ENCODE measurements at places on chromosomes 3 and 15.

DNA sequence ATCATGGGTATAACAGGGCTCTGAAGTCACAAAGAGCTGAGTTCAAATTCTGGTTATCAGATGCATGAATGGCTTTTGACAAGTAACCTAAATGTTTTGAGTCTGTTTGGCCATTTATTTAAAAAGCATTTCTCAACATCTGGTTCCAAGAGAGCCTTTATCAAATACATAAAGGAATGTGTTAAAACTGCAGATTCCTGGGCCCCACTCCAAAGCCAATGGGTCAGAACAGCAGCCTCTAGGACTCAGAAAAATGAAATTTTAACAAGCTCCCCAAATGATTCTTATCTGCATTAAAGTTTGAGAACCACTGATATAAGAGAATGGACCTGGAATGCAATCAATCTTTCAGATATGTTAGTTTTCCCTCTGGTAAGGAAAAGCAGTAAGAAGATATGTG is 3.4 kb downstream of the B4GALT4 start:
- DNase-seq = no peak

DNA sequence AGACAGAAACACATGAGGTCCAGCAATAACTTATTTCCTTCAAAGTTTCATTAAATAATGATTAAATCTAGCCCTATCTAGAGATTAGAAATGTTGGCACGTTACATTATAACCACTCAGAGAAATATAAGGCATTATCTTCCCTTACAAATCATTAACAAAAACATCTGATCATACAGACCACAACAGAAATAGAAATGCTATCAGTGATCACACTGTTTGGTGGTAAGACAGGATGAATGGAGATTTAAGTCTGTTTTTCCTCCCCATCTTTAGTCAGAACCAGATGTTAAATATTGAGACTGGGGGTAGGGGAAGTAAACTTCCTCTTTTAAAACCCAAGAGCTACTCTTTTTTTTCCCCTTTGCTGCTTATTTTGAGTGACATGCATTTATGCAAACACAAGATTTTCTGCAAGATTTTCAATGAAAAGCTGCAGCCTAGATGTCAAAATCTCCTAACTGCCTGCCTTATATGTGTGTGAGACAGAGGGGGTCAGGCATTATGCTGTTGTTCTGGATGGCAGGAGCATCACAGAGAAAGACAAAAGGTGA is 70.4 kb downstream of the CBLB start:
- no peak for DNase-seq

- no peak for DNase-seq
Observed at GRCh38 chr3:183298701-183299153, 45.7 kb downstream of the B3GNT5 start.

DNA sequence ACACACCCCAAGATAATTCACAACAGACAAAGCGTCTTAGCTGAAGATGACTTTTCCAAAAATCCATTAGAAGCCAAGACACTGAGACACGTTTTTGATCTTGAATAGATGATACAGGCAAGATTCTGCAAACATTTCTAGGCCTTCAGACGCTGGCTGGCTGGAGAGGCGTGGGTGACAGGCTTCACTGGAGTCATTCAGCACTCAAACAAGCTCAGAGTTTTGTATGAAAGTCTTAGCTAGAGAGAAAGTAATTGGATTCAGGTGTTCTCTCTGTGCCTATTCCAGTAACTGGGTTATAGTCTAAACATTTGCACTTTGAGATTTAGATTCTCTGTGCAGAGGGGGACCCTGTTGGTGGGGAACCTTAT is 147.7 kb upstream of the BHLHE40 start:
- no peak for DNase-seq

GRCh38 chr3:164952966-164953365 is 125.3 kb downstream of the SI start:
- no peak for DNase-seq

DNA sequence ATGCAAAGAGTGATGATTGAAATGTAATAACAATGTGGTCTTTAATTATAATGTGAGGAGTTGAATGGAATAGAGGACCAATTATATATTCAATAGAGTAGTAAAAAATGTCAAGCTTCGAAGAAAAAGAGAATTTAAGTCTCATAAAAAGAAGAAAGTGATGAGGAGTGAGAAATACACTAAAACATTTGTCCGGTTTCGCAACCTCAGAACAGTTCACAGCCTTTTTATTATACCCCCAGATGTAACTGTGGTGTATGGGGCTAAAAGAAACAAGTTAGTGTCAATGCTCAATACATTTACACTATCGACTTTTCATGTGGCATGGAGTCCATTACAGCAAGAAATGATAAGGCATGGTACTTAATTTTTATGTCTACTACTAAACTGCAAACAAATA is 386.5 kb upstream of the ATP11B start:
- no peak for DNase-seq

GRCh38 chr15:75723171-75723846 is 10.7 kb upstream of the CSPG4 start:
- no peak for DNase-seq

DNA sequence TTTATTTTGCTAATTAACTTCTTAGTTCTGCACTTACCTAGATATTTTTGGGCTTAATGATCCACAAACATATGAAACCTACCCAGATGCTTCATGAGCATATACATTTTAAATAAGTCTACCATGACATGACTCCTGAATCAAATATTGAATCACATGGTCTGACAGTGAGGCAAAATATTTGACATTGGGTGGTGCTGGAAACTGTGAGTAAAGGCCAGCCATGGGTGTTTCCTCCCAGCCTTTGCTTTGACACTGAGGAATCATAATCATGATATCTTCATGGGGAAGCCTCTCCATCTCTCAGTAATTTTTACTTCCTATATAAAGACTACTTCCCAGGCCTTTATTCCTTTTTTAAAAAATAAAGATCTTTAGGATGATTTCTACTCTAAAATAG is 22.8 kb upstream of the SSR3 start:
- DNase-seq = no peak

- no peak for DNase-seq
Observed at GRCh38 chr15:101088788-101089578, 162.9 kb downstream of the CHSY1 start.

DNA sequence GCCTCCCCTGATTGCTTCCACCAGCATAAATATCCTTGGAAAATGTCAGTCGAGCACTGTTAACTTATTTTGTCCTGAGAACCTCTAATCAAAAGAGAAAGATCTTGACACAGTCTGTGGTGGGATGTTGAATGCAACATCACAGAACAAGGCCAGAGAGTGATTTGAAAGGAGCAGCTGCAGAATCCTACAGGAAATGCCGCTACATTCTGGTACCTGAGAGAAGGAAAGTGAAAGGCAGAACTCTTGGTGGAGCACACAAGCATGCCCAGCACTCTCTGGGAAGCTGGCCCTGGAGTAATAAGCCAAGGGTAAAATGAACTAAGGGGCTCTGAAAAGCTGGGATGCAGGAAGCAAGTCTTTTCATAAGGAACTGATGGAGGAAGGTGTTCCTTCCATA is 75.8 kb downstream of the CBLB start:
- no peak for DNase-seq

DNA sequence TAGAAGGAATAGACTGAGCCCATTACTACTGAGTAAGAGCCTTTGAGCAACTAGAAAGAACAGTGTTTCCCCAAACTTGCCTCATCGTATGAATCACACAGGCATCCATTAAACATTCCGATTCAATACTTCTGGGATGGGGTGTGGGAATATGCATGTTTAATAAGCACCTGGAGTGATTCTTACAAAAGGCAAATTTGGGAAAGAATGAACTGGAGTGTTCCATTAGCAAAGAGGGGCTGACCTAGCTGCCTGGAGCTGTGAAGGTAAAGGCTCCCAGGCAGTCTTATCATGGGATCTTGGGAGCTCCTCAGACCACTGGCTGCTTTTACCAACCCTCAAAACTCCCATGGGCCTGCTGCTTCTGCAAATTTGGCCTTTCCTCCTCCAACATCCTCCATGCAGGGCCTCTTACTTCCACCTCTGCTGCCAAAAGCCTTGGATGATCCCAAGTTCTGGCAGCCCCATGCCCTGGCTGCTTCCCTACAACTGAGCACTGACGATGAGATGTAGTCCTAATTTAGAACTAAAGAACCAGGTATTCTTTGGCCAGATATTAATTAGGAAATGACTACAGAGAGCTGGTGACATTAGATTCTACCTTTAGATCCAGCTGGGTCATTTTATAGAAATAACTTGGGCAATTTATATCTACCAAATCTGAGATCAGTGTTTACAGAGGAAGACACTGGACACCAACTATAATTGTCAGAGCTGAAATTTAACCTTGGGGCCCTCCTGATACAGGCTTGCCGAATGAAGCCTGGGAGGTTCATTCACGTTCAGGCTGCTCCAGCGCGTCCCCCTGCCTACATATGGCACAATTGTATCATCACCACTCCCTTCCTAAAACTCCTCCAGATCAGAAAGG is 11.2 kb upstream of the HOMER2 start:
- DNase-seq = no peak

DNA sequence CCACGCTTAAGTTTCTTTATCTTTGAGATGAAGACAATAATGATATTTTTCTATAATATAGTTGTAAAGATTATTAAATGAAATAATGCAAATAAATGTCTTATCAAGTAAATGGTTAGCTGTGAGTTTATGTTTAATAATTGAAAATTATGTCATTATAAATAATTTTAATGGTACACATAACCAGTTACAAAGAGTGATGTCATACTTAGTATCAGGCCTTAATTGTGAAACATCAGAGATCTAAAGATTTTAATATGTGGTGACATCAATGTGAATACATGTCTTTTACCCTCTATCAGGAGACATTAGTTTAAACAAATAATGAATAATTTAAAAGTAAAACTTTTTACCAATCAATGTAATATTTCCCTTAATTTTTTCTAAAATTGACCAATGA is 63.8 kb upstream of the P2RY1 start:
- no peak for DNase-seq

DNA sequence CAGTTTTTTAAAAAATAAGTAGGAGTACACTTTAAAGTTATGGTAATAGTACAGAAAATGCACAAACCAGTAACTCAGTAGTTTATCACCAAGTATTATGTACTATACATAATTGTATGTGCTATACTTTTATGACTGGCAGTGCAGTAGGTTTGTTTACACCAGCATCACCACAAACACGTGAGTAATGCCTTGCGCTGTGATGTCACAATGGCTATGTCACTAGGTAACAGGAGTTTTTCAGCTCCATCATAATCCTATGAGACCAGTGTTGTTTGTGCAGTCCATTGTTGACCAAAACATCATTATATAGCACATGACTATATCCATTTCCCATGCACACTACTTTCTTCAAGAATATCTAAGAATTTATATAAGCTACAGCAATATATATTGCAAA is 68.4 kb upstream of the TSPAN3 start:
- no peak for DNase-seq

GRCh38 chr3:151625086-151625485 is 108.6 kb upstream of the AADACL2 start:
- no peak for DNase-seq

DNA sequence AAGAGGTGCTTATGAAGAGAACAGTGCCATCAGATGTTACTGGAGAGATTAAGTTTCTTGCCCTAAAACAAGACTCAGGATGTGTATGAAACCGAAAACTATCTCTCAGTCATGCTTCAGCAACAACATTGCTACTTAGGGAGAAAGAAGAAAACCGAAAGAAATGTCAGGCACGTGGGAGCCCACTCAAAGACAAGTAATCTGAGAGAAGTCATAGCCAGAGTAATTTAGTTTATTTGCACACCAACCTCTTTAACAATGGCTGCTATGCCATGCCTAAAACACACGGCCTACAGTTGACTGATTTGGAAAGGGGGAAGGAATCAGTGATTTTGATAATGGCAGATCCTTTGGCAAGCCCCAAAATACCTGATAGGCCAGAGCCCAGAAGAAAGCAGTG is 162.9 kb downstream of the TIGIT start:
- no peak for DNase-seq

DNA sequence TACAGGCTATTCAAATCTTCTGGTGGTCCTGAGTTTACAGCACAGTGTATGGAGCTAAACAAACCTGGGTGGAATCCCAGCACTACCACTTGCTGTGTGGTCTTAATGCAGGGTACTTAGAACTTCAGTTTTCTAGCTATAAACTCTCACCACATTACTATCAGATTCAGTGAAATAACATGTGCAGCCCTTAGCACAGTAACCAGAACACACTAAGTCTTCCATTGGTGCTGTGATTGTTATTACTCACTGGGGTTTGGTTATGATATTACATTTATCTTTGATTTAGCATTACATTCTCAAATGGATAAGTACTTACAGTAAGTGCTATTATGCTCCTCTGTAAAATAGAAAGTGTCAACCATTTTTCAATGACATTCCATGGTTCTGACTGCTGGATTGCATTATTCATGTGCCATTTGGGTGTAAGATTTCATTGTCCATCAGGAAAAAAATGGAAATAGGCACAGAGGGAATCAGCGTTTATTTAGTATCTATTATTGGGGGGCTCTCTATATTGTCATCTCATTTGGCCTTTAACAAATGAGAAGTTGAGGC is 81.9 kb downstream of the PDE8A start:
- DNase-seq = no peak

GRCh38 chr3:160796813-160797164 is 40.8 kb downstream of the PPM1L start:
- DNase-seq = no peak

GRCh38 chr15:89554247-89554646 is 21.0 kb upstream of the TICRR start:
- no peak for DNase-seq

DNA sequence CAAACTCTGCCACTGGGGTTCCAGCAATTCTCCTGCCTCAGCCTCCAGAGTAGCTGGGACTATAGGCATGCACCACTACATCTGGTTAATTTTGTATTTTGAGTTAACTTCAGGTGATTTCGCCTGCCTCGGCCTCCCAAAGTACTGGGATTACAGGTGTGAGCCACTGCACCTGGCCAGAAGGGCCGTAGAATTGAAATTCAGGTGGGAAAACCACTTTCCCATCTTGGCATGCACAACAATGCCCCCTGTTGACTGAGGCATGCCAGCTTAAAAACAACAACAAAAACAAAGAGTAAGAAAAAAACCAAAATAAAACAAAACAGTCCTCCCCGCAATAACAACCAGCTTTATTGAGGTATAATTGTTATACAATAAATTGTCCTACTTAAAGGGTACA is 32.6 kb upstream of the RAB11A start:
- no peak for DNase-seq

- no peak for DNase-seq
Observed at GRCh38 chr3:159616234-159616825, 372.3 kb upstream of the IL12A start.

GRCh38 chr15:89178307-89178977 is 42.9 kb downstream of the RLBP1 start:
- no peak for DNase-seq

GRCh38 chr3:138440121-138440521 is 5.7 kb downstream of the ESYT3 start:
- DNase-seq = no peak

GRCh38 chr3:179750720-179751328 is 98.0 kb downstream of the USP13 start:
- DNase-seq = no peak
